ENCODE measurements at places on chromosomes 7 and 10.

DNA sequence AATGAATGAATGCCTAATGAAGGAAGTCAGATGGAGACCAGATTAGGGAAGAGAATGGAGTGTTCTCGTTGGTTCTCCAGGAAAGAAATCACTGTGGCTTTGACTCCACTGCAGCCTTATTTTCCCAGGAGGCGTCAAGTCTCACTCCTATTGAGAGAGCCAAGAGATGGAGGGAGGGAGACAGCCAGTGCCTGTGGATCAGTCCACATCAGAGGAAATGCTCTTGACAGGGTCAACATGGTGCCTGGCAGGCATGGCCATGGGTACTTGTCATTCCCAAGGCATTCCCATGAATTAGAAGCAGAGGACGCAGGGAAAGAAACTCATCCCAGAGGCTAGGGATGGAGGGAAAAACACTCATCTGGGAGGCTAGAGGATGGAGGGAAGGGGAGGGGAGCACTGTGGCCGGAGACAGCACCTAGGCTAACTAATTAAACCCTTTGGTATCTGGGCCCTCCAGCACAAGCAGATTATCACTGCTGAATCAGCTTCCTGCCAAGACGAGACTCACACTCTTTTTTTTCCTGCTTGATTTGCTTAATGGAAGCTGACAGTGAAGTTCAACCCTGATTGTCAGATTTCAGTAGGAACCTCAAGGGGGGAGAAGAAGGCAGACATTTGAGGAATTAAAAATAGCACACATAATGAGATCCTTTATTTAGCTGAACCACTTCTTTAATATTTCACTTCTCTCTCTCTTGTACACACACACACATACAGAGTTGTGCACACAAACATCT lies 1233.2 kb upstream of the AUTS2 start:
- DNase-seq: no peak

DNA sequence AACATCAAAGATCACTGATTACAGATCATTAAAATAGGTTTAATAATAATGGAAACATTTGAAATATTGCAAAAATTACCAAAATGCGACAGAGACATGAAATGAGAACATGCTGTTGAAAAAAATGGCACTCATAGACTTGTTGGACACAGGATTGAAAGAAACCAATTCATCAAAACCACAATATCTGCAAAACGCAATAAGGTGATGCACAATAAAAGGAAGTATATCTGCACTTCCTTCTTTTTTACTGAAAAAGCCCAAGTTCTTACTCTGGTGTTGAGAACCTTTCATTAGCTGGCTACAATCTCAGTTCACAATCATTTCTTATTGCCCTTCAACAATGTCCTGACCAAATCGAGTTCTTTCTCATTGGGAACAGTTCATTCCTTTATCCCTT lies 28.7 kb downstream of the TMEM106B start:
- no peak for DNase-seq

- no peak for DNase-seq
Measured at GRCh38 chr10:119370111-119370741, 162.9 kb downstream of the GRK5 start.

- DNase-seq: no peak
Measured at GRCh38 chr7:33559324-33559710, 346.0 kb upstream of the BMPER start.

DNA sequence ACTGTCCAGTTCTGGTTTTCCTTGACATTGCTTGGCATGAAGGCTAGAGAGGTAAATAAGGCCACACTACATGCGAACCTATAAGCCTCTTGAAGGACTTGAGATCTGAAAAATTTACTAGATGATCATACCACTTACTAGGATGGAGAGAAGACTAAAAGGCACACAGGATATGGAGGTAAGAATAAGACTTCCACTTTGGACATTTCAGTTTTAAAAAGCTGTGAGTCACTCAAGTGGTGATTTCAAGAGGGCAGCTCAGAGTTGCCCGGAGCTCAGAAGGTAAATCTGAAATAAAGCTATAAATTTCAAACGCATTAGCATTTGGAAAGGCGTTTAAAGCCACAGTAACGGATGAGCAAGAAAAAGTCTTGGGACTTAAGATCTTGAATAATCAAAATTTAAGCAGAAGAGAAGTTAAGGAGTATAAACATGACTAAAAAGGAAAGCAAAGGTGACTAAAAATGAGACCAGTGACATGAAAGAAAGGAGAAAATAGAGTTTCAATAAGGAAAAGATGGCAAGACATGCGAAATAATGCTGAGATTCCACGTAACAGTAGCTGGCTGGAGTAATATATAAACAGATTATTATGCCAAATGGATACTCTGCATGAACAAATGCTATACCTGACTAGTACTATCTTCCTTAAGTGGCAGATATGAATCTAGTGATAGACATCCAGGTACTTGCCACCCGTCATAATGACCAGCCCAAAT lies 68.3 kb downstream of the SNX13 start:
- DNase-seq: no peak

- DNase-seq: no peak
Measured at GRCh38 chr7:29809533-29810155, 3.3 kb downstream of the WIPF3 start.

- no peak for DNase-seq
Measured at GRCh38 chr7:28704706-28705105, 253.4 kb downstream of the TRIL start.

GRCh38 chr7:103348452-103348851 lies 1.0 kb downstream of the PSMC2 start:
- no peak for DNase-seq

DNA sequence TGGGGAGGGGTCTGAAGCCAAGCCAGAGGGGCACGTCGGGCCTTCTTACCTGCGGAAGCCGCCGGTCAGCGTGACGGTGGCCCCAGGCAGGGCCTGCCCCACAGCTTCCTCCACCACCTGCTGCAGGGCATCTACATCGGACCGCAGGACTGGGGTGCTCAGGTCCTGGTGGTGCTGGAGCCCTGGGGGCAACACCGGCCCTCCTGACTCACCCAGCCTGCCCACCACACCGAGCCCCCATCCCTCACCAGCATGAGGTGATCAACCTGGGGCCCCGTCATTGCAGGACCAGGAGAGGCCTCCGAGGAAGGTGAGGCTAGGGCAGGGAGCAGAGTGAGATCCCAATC lies 8.0 kb downstream of the POLM start:
- DNase-seq: no peak

GRCh38 chr10:44369296-44369695 lies 15.6 kb downstream of the CXCL12 start:
- DNase-seq: no peak

DNA sequence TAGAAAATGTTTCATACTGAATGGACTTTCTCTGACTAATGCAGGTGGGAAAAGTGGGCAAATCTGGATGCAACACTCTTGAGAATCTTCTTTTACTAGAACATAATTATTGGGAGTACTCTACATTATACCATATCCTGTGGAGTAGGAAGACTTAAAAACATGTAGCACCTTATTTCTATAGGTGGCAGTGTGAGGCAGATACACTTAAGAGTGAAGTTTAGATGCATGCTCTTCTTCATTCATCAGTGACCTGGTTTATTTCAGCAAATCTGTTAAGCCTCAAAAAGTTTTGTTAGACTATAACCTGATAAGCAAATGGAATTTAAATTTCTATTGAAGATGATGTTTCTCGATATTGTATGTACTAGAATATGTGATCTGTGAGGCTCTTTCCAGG lies 1087.1 kb upstream of the LRRN3 start:
- DNase-seq: no peak
